A549 treated with RU486 at 1 μM for 4 hours (cell line): ENCODE measurements at places on chromosomes 5 and 9. TPM values are rescaled to one million over a fixed set of nuclear protein-coding genes. Genes with fewer than 3 reads are reported as not detected.

IFNA2 gene
- not detected in 5 replicates for total RNA-seq

IRGM gene
- total RNA-seq = 0.06 to 0.37 TPM (median 0.15 TPM) in 3 of 5 replicates, not detected in the others

FAM163B gene
- total RNA-seq = not detected in 5 replicates

QRFP gene
- not detected in 5 replicates for total RNA-seq

CYSTM1 gene
- total RNA-seq = 151 to 227 TPM (median 171 TPM) in 5 replicates

GRIN3A gene
- not detected in 5 replicates for total RNA-seq

SPATA31E1 gene
- not detected in 5 replicates for total RNA-seq

C1QTNF3 gene
- total RNA-seq = 0.12 to 0.59 TPM (median 0.17 TPM) in 4 of 5 replicates, not detected in the other

ARID3C gene
- 0.07 to 0.17 TPM (median 0.13 TPM) in 3 of 5 replicates, not detected in the others for total RNA-seq

SPINK6 gene
- 0.31 to 0.52 TPM (median 0.37 TPM) in 4 of 5 replicates, not detected in the other for total RNA-seq

SV2C gene
- 0.02 TPM in 1 of 5 replicates, not detected in the others for total RNA-seq

ESM1 gene
- total RNA-seq = not detected in 5 replicates

C5orf34 gene
- total RNA-seq = 3.0 to 6.6 TPM (median 5.1 TPM) in 5 replicates

PRSS3 gene
- total RNA-seq = 12.2 to 18.4 TPM (median 15.0 TPM) in 5 replicates

PLK2 gene
- total RNA-seq = 76.3 to 98.4 TPM (median 80.5 TPM) in 5 replicates

CD180 gene
- not detected in 5 replicates for total RNA-seq

FCN2 gene
- not detected in 5 replicates for total RNA-seq

PCDHA13 gene
- total RNA-seq = 0.06 to 0.09 TPM in 2 of 5 replicates, not detected in the others

MYO10 gene
- total RNA-seq = 49.4 to 64.3 TPM (median 61.7 TPM) in 5 replicates

ZNF454 gene
- total RNA-seq = not detected in 5 replicates

PLGRKT gene
- total RNA-seq = 20.0 to 31.6 TPM (median 24.3 TPM) in 5 replicates

NEUROG1 gene
- not detected in 5 replicates for total RNA-seq

ADRB2 gene
- total RNA-seq = 0.51 to 0.86 TPM (median 0.67 TPM) in 5 replicates

CLIC3 gene
- 2.0 to 3.7 TPM (median 3.4 TPM) in 5 replicates for total RNA-seq

BTNL8 gene
- total RNA-seq = not detected in 5 replicates

PITX1 gene
- total RNA-seq = 22.3 to 37.6 TPM (median 32.5 TPM) in 5 replicates

PNPLA7 gene
- total RNA-seq = 0.54 to 0.85 TPM (median 0.83 TPM) in 5 replicates
